H4 (cell line): ENCODE measurements at places on chromosomes 5 and 9. TPM values are rescaled to one million over a fixed set of nuclear protein-coding genes. Genes with fewer than 3 reads are reported as not detected.

NR5A1 gene
- not detected in 2 replicates for total RNA-seq

SPATA31A5 gene
- not detected in 2 replicates for total RNA-seq

INSL6 gene
- total RNA-seq = not detected in 2 replicates

MYOZ3 gene
- not detected in 2 replicates for total RNA-seq

GRCh38 chr5:94469894-94470329, 148.5 kb downstream of the KIAA0825 start:
- peak; percentile 29 for DNase-seq

DNA sequence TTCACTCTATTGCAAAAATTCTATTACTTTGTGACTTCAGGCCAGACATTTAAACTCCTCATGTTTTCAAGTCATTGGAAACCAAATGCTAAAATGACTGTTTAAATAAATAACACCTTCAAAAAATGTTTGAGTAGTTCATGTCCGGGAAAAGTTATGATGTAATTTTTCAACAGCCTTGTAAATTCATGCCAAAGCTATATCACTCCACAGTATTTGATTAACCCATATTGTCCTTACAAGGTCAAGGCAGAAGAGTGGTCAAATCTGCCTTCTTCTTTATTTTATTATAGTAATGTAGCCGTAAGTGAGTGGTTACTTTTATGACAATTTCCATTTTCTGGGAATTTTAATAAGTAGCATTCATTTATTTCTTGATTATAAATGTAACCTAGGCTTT, 72.8 kb downstream of the ADCY2 start:
- no peak for DNase-seq

DNA sequence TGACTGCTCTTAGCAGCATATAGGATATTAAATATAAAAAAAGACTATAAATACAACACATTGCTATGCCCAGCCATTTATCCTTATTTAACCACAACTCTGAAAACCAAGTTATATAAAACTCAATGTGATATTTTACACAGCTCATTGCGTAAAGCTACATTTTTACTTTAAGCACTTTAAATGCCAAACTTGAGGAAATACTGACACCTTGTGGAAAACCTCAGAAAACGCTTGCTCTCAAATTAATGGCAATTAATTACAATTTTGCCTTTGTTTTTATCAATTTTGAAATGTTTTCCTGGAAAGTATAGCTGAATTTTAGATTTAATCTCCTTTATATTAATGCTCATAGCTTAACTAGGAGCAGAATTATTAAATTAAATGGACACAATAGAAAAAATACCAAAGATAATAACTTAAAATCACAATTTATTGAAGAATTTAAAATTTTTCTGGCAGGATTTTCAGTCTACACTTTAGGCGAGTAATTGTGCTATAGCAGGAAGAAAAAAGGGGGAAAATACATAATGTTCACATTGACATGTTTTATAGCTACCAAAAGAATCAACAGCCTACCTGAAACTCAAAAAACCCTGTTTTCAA, 25.2 kb upstream of the PLAC8L1 start:
- DNase-seq = peak; percentile 24

- no peak for DNase-seq
These were observed 95.1 kb downstream of the AK8 start for GRCh38 chr9:132783006-132783405.

DNA sequence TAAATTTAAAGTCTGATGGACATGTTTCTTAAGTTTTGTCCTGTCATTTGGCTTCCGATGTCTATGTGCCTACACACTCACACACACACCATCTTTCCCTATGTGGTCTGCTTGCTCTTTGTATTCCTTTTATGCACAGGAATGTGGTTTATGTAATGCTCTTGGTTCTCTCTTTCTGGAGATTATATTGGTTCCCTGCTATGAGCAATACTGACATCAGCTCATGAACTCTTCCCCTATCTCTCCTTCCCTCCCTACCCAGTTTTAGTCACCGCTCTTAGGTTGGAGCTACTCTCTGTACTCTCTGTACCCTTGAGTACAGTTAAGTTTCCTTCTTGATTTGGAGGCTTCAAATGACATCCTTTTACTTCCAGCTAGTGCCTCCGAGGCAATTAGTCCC, 77.9 kb upstream of the MVB12B start:
- DNase-seq = peak; percentile 56

DNA sequence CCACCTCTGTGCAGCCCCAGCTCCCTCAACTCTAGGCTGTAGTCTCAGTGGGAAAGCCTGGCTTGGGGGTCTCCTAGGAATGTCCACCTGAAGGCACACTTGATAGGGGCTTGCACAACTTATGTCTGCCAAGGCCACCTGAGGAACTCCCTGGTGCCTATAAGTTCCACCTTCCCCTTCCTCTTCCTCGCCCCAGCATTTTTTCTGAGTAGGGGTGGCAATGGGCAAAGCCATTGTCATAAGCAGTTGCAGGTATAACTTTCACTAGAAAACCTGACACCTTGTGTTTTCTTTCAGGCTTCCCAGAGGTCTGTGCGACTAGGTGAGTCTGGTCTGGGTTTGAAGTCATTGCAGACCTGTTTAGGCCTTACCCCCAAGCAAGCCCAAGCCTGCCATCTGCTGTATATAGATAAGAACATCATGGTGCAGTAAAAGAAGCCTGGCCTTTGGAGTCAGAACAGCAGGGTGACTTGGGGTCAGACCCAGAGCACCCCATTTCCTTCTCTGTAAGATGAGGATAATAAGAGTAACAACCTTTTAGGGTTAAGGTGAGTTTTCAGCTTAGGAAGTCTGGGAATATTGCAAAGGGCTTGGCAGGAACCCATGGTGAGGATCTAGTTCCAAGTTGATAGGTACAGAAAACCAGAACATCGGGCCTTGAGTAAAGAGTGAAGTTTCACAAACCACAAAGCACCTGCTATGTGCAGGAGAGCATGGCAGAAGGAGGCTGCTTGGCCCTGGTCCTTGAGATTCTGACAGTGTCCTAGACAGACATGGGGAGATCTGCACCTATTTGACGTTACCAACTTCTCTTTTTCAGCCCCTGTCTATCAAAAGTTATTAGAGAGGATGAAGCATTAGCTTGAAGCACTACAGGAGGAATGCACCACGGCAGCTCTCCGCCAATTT, 33.8 kb downstream of the TGFBI start:
- peak; percentile 65 for DNase-seq

- no peak for DNase-seq
These were observed 84.5 kb downstream of the ERMP1 start for GRCh38 chr9:5748438-5748837.

DNA sequence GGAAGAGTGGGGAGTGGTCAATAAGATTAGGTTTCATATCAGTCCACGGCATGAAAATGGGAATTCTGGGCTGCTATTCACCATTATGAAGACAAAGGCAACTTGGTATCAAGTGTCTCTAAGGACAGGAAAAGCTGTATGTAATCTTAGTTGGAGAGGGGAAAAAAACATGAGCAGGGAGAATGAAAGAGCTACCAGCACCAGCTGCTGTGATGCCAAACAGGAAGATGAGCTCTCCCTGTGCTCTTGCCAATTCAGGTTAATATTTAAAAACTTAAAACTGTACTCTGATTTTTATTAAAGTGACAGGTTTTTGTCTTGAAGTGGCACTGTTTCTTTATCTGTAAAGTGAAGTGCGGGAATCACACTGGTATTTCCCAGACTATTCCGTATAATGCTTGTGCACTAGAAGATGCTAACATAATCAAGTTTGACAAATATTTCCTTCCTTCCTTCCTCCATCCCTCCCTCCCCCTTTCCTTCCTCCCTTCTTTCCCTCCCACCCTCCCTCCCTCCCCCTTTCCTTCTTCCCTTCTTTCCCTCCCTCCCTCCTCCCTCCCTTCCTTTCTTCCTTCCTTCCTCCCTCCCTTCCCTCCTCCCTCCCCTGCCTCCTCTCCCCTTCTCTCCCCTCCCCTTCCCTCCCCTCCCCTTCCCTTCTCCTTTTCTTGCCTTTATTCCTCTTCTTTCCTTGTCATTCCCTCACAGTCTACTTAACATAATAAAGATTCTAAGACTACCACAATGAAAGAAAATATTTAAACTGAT, 1383.0 kb upstream of the C9orf72 start:
- no peak for DNase-seq

DNA sequence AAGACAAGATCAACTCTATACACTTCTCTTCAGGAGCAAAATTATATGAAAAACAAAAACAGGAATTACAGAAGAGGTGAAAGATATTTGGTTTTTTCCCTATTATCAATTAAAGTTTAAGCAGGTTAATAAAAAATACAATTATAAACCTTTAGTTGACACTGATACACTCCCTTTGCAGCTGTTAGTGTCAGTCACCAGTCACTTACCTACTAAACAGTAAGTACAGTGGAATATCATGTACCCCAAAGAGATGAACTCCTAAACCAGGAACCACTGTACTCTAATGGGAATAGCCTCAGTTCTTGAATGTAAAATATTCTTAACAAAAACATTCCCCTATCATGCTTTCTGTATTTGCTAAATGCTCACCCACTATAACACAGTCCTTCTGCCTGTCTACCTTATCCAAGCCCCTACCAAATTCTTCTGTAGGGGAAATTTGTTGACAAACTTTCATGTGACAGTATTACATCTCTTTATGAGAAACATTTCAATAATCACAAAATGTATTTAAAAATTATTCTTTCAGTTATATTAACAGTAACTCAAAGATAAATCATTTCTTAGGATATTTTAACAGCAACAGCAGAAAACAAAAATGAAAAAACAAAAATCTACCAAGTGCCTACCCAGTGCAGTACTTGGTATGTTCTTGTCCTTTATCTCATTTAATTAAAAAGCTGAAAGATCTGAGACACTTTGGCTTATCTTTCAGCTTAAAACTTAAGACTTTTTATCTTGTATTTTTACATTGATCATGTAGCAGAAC, 212.8 kb downstream of the MLLT3 start:
- no peak for DNase-seq

DNA sequence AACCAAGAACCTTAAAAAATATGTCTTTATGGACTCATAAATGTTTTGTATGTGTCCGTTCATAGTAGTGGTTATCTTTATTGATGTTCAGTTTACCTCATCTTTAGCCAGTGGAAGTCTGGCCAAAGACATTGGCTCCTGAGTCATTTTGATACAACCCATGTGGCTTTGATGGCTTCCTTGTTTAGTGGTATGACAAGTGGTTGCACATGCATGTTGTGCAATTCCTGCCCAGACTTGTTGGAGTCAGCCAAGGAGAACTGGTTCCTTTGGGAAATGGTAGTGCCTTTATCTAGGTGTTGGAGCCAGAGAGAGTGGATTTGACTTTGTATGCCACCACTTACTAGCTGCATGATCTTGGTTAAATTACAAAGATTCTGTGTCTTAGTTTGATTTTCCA, 94.3 kb downstream of the RPS23 start:
- peak; percentile 41 for DNase-seq

DNA sequence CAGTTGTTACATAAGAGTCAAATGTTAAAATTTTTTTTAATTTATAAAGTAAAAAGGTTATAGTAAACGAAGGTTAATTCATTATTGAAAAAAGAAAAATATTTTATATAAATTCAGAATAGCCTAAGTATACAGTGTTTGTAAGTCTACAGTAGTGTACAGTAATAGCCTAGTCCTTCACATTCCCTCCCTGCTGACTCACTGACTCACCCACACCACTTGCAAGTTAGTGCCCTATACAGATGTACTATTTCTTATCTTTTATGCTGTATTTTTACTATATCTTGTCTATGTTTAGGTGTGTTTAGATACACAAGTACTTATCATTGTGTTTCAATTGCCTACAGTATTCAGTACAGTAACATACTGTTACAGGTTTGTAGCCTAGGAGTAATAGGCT, 57.6 kb downstream of the MAMDC2 start:
- DNase-seq = no peak

DNA sequence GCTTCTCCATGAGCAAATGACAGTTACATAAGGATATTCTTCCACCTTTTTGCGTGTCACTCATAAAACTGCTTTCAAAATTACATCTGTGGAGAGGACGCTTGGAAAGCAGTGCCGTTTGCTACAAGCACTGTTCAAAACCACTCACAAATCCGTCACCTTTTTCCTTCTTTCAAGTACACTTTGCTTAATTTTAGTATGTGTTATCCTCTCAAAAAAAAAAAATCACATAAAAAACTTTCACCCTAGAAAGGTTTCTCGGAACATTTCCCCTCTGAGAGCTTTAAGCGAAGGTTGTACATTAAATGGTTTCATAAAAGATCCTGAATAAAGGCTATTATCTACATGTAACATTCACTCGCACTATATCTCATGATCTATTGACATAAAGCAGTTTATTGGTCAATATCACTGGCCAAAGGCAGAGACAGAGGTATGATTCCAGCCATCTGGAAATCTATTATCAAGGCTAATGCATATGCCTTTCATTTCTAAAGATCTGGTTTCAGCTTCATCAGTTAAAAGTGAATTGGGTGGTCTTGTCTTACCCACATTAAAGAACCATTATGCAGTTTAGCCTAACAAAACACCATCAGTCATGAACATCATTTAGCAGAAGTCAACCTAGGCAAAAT, 163.6 kb downstream of the ENC1 start:
- no peak for DNase-seq
